ENCODE measurements at places on chromosomes 16 and 17. TPM values are rescaled to one million over a fixed set of nuclear protein-coding genes. Genes with fewer than 3 reads are reported as not detected.
A peak's percentile ranks its signal among the peaks of the same experiment; 100 is the strongest.

GRCh38 chr16:56413381-56413780 is 12.0 kb downstream of the AMFR start:
- H3K36me3 ChIP-seq = peaks cover 25% of the 10 kb centered on the region
- no peaks in the 10 kb centered on the region for H3K27me3 ChIP-seq
- H3K4me1 ChIP-seq = no peaks in the 10 kb centered on the region
- no peak overlapping the region for H3K4me3 ChIP-seq
- no peak overlapping the region for H3K27ac ChIP-seq

KLHL10 gene
- polyA plus RNA-seq = 0.23 TPM

DNA sequence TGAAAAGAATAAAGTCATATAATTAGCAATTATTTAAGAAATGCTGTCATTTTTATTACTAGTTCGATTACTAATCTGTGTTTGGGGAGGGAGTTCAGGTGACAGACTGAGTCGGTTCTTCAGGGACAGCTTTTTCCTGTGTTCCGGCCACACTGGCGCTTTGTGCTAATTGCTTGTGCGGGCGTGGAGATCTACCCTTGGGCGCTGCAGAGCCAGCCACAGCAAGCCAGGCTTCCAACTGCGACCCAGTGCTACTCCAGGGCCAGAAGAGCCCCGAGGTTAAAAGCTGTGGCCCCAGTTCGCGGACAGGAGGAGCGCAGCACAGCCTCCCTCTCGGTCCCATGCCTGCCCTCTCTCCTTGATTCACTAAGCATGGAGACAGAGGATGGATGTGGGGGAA is 6.5 kb upstream of the OR2C1 start:
- no peak for DNase-seq
- H3K4me1 ChIP-seq = no peaks in the 10 kb centered on the region
- H3K27me3 ChIP-seq = no peaks in the 10 kb centered on the region

GRCh38 chr16:27867122-27868110 is 196.1 kb downstream of the GSG1L start:
- no peaks in the 10 kb centered on the region for H3K4me1 ChIP-seq
- peak; percentile 6 for DNase-seq
- no peak overlapping the region for H3K27ac ChIP-seq
- H3K27me3 ChIP-seq = no peaks in the 10 kb centered on the region
- H3K36me3 ChIP-seq = no peaks in the 10 kb centered on the region

ARL5C gene
- 0.53 TPM for polyA plus RNA-seq

MYH1 gene
- polyA plus RNA-seq = 11.7 TPM

GRCh38 chr17:42553866-42554249 is 1.1 kb downstream of the HSD17B1 start:
- peaks cover under 1% of the 10 kb centered on the region for H3K27me3 ChIP-seq
- no peak for DNase-seq
- H3K4me1 ChIP-seq = peaks cover 23% of the 10 kb centered on the region
- no peaks in the 10 kb centered on the region for H3K36me3 ChIP-seq
- peak overlapping the region; percentile 95 for H3K27ac ChIP-seq

- H3K27ac ChIP-seq = no peak overlapping the region
- peaks cover 28% of the 10 kb centered on the region for H3K36me3 ChIP-seq
- H3K27me3 ChIP-seq = no peaks in the 10 kb centered on the region
- no peak for DNase-seq
These were observed 46.9 kb downstream of the HELZ start for GRCh38 chr17:67198131-67198530.

GRCh38 chr16:65418435-65418834 is 296.6 kb upstream of the CDH11 start:
- no peak overlapping the region for H3K27ac ChIP-seq
- no peaks in the 10 kb centered on the region for H3K4me1 ChIP-seq
- no peaks in the 10 kb centered on the region for H3K27me3 ChIP-seq
- no peaks in the 10 kb centered on the region for H3K36me3 ChIP-seq
- H3K4me3 ChIP-seq = no peak overlapping the region
